NCI-H446 (cell line): ENCODE measurements at places on chromosomes 5 and 9.

- DNase-seq: no peak
Observed at GRCh38 chr5:68189613-68190012, 25.9 kb upstream of the PIK3R1 start.

- DNase-seq: no peak
Observed at GRCh38 chr9:78049484-78049883, 17.9 kb upstream of the GNAQ start.

DNA sequence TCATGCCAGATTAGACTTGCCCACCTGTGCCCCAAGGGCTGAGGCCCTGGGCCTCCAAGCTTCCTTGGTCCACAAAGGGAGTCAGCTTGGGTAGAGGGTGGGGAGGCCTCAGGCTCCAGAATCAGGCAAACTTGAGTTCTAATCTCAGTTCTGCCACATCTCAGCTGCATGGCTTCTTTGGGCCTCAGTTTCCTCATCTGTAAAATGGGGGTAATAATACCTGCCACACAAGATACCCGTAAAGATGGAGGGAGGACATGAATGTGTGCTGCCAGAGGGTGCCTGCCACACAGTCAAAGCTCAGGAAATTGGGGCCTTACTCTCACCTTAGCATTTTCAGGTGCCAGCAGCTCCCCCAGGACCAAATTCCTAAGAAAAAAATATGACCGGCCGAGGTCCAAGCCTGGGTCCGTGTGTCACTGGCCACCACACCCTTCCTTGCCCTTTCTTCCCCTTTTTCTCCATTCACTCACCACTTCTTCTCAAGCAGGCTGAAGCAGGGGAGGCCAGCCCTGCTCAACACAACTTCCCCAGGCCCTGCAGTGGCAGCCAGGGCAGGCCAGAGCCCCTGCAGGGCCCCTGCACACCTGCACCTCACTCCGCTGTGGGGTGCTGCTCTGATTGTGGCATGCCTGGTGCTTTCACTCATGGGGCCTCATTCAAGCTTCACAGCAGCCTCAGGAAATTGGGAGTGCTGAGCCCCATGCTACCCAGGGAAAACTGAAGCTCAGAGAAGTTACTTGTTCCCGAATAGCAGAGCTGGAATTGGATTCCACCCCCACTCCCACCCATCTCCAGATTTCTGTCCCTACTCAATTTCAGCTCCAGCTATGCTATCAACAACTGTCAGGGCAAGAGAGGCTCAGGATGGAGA lies 3.9 kb downstream of the RGS14 start:
- DNase-seq: no peak

GRCh38 chr5:172441262-172441751 lies 13.0 kb downstream of the SH3PXD2B start:
- DNase-seq: no peak

- DNase-seq: no peak
Observed at GRCh38 chr9:108864446-108864845, 2.4 kb downstream of the ACTL7A start.

DNA sequence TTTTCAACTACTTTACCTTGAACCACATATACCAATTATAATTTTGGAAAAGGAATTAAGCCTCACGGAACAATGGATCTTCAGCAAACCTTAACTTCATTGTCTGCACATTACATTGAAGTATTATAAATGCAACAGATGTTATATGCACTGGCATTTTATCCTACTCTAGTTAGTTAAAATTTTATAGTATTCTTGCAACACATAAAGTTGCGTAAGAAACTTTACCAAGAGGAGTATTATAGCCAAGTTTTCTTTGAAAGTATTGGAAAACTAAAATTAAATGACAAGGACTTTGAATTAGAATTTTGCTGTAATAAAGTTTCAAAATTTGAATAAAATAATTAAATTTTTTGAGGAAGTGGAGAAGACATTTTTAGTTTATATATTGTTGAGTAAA lies 63.4 kb upstream of the SREK1 start:
- DNase-seq: no peak

- no peak for DNase-seq
Observed at GRCh38 chr5:152549709-152550108, 144.6 kb upstream of the NMUR2 start.

DNA sequence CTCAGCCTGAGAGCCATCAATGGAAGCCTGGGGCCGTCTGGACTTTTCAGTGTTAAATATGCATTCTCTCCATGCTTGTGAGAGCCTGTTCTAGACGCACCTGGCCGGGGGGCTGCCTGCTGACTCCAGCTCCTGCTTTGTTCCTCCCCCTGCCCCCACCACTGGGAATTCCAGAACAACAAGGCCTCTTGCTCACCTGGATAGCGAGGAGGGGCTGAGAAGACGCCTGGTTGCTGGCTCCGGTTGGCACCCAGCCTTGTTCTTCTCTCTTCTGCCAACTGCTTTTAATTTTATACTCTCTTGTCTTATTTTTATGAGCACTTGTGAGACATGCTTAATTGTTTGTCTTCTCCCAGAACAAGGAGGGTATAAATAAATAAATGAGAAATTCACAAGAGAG lies 15.0 kb upstream of the RAPGEF1 start:
- DNase-seq: no peak

- no peak for DNase-seq
Observed at GRCh38 chr5:127666043-127666716, 17.3 kb downstream of the CTXN3 start.

- no peak for DNase-seq
Observed at GRCh38 chr9:78605041-78606000, 308.4 kb downstream of the PSAT1 start.

DNA sequence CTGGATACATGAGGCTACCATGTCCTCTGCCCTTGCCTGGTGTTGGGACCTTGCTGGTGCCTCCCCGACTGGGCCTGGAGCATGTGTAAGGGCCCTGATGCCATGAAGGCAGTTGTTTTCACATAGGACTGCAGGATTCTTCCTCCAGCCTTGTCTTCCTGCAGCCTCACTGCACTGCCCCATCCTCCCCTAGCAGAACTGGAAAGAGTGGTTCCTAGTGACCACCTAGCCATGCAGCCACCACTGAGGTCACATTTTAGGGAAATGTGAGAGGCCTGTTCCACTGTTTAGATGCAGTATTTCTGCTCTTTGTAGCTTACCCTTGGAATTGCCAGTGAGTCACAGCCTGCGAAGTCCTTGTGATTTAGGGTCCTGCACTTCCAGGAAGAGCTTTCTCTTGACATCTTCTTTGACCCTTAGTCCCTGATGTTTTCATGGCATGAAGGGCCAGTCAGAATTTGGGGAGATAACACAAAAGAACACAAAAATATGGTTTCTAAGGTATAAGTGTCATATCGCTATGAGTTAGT lies 24.2 kb upstream of the TNFAIP8 start:
- no peak for DNase-seq

DNA sequence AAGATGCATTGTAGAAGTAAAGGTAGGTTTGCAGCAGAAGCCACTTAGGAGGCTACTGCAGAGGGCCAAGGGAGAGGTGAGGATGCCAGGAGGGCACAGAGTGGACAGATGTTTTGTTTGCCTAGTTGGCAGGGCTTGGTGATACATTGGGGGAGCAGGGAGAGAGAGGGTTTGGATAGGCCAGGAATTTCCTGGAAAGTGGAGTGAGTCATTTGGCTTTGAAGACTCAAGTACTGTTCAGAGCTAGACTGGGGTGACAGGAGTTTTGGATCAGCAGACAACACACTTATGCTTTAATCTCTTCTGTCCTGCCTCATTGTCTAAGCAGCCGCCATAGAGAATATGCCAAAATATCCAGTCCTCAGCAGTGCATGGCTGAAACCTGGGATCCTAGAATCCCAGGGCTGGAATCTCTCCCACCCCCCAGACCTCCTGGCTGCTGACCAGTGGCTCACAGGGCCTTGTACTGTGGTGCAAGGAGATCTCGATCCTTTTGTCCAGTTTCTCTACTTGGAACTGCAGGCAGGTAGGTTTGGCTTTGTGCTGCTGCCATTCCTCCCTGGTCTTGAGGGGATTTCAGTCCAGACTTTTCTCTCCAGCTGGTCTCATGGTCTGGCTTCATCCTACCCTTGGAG lies 11.0 kb downstream of the TMEM268 start:
- peak; percentile 21 for DNase-seq

DNA sequence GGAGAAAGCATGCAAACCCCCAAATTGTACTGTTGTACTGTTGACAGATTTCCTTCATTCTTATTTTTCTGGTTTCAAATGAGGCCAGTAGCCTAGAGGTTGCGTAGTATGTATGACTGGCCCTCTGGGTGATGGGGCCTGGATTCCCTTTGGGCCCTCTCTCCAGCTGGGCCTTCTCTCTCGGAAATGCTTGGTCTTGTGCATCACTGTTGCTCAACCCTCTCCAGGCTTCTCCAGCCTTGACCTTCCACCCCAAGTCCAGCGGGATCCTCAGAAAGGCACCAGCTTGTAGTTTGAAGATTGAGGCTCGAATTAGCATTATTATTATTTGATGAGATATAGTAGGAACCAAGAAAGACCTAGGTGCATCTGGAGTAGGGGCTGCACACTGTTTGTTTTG lies 87.0 kb downstream of the ANGPTL2 start:
- no peak for DNase-seq

- no peak for DNase-seq
Observed at GRCh38 chr5:170151097-170151831, 45.6 kb downstream of the FOXI1 start.

GRCh38 chr5:513216-514100 lies 10.8 kb downstream of the SLC9A3 start:
- DNase-seq: no peak

- no peak for DNase-seq
Observed at GRCh38 chr9:1057910-1058309, 7.8 kb downstream of the DMRT2 start.

GRCh38 chr5:133938039-133938821 lies 30.2 kb downstream of the C5orf15 start:
- no peak for DNase-seq
